ENCODE measurements at places on chromosomes 5 and 9.

DNA sequence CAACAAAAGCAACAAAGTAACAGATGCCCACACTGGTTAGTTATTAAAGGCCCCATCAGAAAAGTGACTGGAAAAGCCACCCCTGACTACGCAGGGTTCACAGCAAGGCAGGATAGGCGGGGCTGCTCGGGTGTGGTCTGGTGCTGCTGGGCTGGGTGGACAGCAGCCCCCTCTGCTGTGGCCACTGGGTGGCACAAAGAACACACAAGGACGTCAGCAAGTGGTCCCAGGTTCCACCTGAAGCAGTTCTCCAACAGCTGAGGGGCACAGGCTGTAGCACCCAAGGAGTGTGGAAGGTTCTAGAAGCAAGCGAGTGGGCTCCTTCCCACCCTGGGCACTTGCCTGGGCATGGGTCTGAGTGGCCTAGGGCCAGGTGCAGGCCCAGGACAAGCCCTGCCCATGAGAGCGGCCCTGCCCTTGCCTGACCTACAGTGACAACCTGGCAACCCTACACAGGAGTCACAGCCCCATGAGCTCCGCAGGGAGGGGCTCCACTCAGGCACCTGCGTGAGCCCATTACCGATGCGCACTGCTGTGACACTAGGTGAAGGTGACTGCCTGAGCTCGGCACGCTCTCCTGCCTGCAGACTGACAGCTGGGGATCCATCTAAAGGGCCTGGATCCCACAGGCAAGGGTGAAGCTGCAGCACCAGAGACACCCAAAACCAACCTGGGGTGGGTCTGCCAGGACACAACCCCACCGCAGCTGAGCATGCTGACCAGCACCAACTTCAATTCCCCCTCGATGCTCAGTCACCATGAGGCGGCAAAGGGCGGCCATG is 8.1 kb downstream of the BRD9 start:
- H3K27me3 ChIP-seq, result no peaks in the 10 kb centered on the region
- H3K36me3 ChIP-seq, result peaks cover 55% of the 10 kb centered on the region
- H3K4me1 ChIP-seq, result no peaks in the 10 kb centered on the region
- DNase-seq, result no peak

- H3K27me3 ChIP-seq, result no peaks in the 10 kb centered on the region
- H3K36me3 ChIP-seq, result no peaks in the 10 kb centered on the region
- peaks cover 19% of the 10 kb centered on the region for H3K4me1 ChIP-seq
- H3K4me3 ChIP-seq, result no peak overlapping the region
- H3K27ac ChIP-seq, result no peak overlapping the region
Measured at GRCh38 chr9:76866689-76867088, 39.2 kb downstream of the PRUNE2 start.

DNA sequence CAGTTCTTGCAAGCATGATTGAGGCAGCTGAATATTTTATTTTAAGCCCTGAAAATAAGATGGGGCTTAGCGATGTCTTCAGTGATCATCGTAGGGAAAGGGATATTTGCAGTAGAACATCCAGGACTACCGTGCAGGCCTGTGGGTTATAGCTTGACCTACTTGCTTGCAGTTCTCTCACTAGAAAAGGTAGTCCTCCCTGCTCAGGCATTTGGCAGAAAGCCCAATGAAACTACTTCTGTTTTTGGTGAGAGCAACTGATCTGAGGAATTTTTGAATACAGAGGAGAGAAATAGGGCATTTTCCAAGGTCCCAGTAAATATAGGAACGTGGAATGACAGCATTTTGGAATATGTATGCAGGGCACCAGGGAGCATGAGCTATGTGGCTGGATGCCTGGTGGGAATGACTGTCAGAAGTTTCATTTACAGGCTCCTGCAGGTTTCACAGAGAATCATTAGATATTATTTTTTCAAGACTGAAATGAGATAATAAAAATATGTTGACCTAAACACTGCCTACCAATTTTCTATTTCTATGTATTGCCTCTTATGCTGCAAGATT is 417.9 kb upstream of the ACTBL2 start:
- H3K27ac ChIP-seq, result no peak overlapping the region
- no peak overlapping the region for H3K4me3 ChIP-seq
- no peaks in the 10 kb centered on the region for H3K4me1 ChIP-seq
- no peaks in the 10 kb centered on the region for H3K36me3 ChIP-seq

- H3K36me3 ChIP-seq, result no peaks in the 10 kb centered on the region
- no peak overlapping the region for H3K27ac ChIP-seq
- no peak for DNase-seq
Measured at GRCh38 chr5:9082996-9083395, 462.9 kb downstream of the SEMA5A start.
